ENCODE measurements at places on chromosomes 3 and 15. TPM values are rescaled to one million over a fixed set of nuclear protein-coding genes. Genes with fewer than 3 reads are reported as not detected.

- DNase-seq: no peak
- H3K27me3 ChIP-seq: no peaks in the 10 kb centered on the region
- H3K36me3 ChIP-seq: no peaks in the 10 kb centered on the region
- H3K27ac ChIP-seq: no peak overlapping the region
These were observed 55.2 kb upstream of the FRMD4B start for GRCh38 chr3:69441040-69441439.

MME gene
- 23.7 TPM for total RNA-seq

REC114 gene
- total RNA-seq: not detected

- DNase-seq: no peak
- H3K27me3 ChIP-seq: no peaks in the 10 kb centered on the region
- H3K27ac ChIP-seq: no peak overlapping the region
- no peak overlapping the region for H3K4me3 ChIP-seq
- no peaks in the 10 kb centered on the region for H3K36me3 ChIP-seq
These were observed 204.4 kb downstream of the RYR3 start for GRCh38 chr15:33515121-33515520.
